Ammon's horn (tissue), 1 donor: ENCODE measurements at places on chromosomes 1 and 21.
A peak's percentile ranks its signal among the peaks of the same experiment; 100 is the strongest.

- peak; percentile 15 for DNase-seq
Observed at GRCh38 chr21:33657124-33657820, 15.0 kb downstream of the ITSN1 start.

GRCh38 chr1:186627019-186627418 is 53.2 kb downstream of the PTGS2 start:
- DNase-seq = no peak

DNA sequence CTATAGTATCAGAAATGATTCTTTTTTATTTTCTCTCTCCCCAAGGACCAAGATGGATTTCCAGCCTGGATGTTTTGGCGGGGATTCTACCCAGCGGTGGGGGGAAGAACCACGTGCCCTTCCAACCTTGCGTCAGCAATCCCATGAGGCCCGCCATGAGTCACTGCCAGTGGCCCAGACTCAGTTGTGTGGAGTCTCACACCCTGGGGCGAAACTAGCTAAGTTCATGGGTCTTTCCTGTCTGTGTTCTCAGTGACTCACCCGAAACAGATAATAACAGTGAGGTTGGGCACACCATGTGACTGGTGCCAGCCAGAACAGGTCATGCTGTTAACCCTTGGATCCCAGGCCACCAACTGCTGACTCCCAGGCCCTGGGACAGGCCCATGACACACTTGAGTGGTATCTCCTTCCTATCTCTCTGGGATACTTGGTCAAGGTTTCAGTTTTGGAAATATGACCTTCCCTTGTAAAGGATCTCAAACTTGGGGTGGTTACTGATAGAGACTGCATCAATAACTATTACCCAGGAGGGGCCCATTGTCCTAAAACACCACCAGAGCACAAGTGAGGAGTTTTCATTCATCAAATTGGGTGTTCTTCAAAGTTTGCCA is 98.0 kb upstream of the DUSP10 start:
- no peak for DNase-seq

- no peak for DNase-seq
Observed at GRCh38 chr1:41901551-41901950, 17.2 kb downstream of the HIVEP3 start.

- no peak for DNase-seq
Observed at GRCh38 chr1:2470290-2471158, 5.6 kb upstream of the PLCH2 start.

GRCh38 chr1:89176971-89177370 is 1.2 kb upstream of the GBP7 start:
- DNase-seq = no peak

- no peak for DNase-seq
Observed at GRCh38 chr1:91621360-91621759, 120.7 kb downstream of the CDC7 start.

- no peak for DNase-seq
Observed at GRCh38 chr1:237145379-237146135, 103.6 kb downstream of the RYR2 start.

GRCh38 chr1:89807983-89808382 is 12.8 kb upstream of the LRRC8D start:
- DNase-seq = no peak
